GM12891 (cell line): ENCODE measurements at places on chromosomes 16 and 17.

- no peak for DNase-seq
Observed at GRCh38 chr16:66326991-66327513, 39.4 kb upstream of the CDH5 start.

DNA sequence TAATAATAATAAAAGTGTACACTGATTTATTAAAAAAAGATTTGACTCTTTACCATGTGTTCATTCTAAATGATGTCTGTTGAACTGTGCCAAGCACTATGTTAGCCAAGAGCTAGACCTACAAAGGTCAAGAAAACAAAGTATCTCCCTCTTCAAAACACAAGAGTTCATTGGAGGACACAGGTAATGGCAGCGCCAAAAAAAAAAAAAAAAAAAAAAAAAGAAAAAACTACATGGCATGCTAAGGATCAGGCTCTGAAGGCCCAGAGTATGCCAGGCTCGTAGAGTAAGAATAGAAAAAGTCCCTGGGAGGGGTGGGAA is 35.2 kb downstream of the CYTH1 start:
- DNase-seq, result no peak

- DNase-seq, result peak; percentile 96
Observed at GRCh38 chr17:42798383-42799380, at the start of the genes CNTD1 and COA3. CNTD1 (plus strand) TSS chr17:42798861; CDS start chr17:42799068, 207 bp downstream. COA3 (minus strand) TSS chr17:42798704; CDS start chr17:42798681, 23 bp downstream.

DNA sequence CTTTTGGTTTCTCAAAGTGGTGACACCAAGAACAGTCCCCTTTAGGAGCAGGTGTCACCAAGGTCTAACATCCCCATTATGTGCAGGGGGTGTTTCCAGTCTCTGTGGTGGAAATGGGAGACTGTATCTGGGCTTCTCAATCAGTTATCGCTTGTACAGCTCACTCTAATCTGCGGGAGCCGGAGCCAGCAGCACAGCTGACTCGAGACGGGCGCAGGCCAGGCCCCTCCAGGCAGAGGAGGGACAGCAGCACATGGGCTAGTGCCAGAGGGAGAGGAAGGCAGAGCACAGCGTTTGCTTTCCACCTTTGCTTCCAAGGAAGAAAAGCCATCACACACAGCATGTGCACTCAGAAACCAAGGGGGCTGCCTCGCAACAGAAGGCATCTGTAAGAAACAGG is 91.2 kb upstream of the CREBBP start:
- no peak for DNase-seq

- no peak for DNase-seq
Observed at GRCh38 chr16:60041671-60042070, 1307.6 kb upstream of the GOT2 start.

GRCh38 chr16:18829251-18829650 is 27.9 kb upstream of the ARL6IP1 start:
- DNase-seq, result no peak

DNA sequence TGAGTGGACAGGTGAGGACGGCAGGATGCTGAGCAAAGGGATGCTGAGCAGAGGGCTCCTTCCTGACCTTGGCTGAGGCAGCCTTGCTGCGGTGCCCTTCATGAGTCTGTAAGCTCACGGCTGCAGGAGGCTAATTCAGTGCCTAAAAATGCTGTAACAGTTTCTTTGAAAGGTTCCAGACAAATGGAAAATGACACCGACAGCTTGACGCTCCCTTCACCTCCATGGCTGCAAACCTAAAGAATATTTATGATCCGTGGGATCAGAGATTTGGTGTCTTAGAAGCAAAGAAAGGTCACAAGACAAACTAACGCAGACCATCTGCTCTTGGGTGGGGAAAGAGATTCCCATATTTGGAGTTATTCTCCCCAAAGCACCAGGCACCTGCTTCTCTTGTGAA is 28.0 kb downstream of the TOM1L2 start:
- DNase-seq, result no peak

- no peak for DNase-seq
Observed at GRCh38 chr17:76734080-76734840, 2.9 kb downstream of the SRSF2 start.

DNA sequence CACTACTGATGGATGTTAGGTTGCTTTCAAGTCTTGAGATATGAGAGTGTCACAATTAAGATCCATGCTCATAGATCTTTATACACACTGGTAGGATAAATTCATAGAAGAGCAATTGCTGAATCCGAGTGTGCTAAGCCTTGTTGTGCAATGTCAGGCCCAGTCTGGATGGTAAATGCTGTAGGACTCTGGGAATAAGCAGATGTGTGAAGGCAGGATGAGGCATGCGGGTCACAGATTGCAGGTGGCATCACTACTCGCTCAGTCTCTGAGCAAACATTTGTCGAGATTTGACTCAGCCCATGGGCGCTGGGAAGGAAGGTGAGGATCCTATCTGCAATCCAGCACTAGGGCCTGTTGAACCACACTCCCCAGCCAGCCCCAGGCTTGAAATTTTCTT is 40.7 kb downstream of the TMEM186 start:
- no peak for DNase-seq

- DNase-seq, result no peak
Observed at GRCh38 chr17:38867968-38868816, 1.7 kb upstream of the LASP1 start.

- no peak for DNase-seq
Observed at GRCh38 chr17:39224778-39225307, 902 bp downstream of the STAC2 start.

DNA sequence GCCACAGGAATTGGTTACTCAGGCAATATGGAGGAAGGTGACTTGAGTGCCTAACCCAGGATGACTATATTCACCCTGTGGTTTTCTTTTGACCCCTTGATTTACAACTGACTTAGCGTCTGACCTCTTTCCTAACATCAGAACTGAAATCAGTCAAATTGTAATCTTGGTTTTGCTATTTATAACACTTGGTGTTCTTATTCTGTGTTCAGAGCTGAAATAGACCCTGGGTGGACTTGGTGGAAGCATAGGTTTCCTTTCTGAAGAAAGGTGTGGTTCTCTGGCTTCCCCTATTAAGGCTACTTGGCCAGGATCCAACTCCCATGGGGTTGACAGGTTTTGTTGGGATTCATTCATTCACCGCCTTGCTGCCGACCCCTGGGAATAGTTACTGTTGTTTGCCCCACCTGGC is 80.8 kb downstream of the CLEC16A start:
- peak; percentile 20 for DNase-seq
